ENCODE measurements at places on chromosomes 11 and 22.

DNA sequence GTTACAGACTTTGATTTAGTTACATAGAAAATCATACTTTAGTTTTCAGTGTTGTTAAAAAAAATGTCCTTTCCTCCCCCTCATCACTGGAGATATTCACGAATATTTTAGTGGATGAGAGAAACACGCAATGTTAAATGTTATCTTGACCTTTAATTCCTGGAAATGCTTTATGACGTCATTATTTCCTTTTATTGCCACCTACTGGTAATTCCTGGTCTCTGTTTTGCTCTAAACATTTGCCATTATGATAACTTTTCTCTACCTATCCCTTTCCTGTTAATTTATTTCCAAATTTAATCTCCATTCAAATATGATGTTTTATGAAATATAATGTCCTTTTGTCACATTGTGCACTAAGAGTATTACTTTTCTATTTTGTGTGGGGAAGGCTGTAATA is 770.6 kb downstream of the FAM181B start:
- no peak for DNase-seq

GRCh38 chr11:112811783-112812182 is 149.4 kb upstream of the NCAM1 start:
- DNase-seq = no peak

- no peak for DNase-seq
Measured at GRCh38 chr11:1534682-1535081, 37.4 kb downstream of the DUSP8 start.

- DNase-seq = no peak
Measured at GRCh38 chr11:11089805-11090204, 232.0 kb upstream of the ZBED5 start.

GRCh38 chr11:58905721-58906547 is 33.4 kb upstream of the GLYATL1 start:
- peak; percentile 43 for DNase-seq

GRCh38 chr11:83033371-83033770 is 38.3 kb downstream of the RAB30 start:
- DNase-seq = no peak

DNA sequence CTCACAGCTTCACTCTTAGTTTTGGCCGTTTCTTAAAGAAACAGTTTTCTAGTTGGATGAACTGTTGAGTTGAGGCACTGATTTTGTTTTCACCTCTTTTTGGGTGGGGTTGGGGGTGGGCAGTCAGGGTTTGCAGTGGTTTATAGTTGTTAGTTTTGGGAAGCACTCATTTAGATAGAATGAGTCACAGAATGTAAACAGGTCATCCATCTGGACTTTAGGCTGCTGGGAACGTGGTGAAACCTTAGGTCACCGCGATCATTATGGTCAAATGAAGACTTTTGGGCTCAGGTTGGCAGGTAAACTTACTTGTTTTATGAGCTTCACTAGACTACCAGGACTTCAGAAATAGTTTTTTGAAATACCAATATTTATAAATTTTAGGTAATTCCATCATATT is 48.4 kb downstream of the CSTPP1 start:
- DNase-seq = no peak

- no peak for DNase-seq
Measured at GRCh38 chr11:128318856-128319474, 268.4 kb downstream of the ETS1 start.

DNA sequence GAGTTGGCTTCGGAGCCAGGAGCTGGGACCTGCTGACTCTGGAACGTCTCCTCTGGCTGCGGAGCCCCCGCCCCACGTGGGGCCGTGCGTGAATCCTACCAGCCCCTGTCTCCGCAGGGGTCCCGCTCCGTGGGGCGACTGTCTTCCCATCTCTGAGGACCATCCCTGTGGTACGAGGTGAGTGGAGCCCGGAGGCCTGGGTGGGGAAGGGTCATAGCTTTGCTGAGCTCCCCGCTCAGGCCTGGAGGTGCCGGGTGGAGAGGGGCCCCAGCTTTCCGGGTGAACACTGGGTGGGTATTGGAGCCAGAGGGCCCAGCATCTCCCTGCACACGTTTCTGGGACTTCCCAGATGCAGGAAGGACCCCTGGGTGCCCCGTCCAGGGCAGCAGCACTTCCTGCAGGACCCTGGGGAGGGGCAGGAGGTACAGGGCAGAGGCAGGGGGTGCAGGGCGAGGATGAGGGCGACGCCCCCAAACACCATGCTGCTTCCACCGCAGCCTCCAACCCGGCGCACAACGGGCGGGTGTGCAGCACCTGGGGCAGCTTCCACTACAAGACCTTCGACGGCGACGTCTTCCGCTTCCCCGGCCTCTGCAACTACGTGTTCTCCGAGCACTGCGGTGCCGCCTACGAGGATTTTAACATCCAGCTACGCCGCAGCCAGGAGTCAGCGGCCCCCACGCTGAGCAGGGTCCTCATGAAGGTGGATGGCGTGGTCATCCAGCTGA is 3.8 kb downstream of the MUC5AC start:
- DNase-seq = no peak

GRCh38 chr11:61187505-61188130 is 15.7 kb upstream of the PGA3 start:
- peak; percentile 6 for DNase-seq

DNA sequence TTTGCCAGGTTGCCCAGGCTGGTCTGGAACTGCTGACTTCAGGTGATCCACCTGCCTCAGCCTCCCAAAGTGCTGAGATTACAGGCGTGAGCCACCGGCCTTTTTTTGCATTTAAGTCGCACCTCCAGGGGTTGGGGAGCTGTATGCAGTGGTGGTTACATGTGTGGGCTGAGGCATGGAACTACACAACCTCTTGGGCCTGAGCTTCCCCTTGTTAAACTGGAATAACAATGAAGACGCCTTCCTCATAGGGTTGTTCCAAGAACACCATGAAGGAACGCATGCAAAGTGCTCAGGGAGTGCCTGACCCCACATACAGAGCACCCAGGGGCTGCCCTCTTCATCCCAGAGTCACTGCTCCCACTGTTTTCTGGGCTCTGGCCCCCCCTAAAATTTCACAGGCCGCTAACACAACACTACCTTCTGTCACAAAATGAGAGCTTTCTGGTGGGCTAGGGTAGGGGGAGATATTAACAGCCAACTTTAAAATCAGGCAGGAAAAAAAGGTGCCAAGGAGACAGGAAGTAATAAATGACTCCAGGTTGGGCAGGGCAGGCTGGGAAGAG is 1.3 kb upstream of the FAM118A start:
- no peak for DNase-seq

DNA sequence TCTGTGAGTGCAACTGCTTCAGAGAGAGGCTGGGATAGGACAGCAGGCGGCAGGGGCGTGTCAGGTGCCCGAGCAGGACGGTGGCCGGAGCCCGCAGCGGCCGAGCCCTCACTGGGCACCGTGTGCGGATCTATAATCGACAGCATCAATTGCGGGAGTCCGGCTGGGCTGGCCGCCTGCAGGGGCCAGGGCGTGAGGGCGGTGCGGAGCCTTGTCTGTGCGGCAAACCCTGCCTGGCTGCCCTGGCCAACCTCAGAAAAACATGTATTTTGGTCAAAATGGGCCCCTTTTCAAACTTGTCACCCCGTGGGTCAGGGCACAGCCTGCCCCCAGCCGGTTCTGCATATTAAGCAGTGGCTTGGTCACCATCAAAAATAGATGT is 91.3 kb upstream of the KCNQ1OT1 start:
- no peak for DNase-seq

DNA sequence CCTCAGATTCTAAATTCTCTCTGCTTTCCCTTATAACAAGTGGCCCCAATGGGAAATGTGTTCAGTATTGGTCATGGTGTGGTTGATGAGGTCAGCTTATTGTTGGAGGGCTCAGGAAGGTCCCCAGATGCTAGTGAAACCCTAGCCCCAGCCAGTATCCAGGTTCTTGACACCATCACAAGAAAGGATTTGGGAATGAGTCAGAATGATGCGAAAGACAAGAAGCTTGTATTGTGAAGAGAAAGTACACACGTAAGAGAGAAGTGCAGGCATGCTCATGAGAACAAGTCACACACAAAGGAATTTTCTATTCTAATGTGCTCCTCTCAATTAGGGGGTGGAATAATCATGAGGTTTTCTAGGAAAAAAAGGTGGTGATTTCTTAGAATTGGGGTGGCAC is 34.9 kb upstream of the TRPC6 start:
- DNase-seq = no peak

GRCh38 chr11:120289426-120289825 is 35.7 kb upstream of the TLCD5 start:
- DNase-seq = no peak

- no peak for DNase-seq
Measured at GRCh38 chr22:45882881-45883810, 93.8 kb downstream of the WNT7B start.

DNA sequence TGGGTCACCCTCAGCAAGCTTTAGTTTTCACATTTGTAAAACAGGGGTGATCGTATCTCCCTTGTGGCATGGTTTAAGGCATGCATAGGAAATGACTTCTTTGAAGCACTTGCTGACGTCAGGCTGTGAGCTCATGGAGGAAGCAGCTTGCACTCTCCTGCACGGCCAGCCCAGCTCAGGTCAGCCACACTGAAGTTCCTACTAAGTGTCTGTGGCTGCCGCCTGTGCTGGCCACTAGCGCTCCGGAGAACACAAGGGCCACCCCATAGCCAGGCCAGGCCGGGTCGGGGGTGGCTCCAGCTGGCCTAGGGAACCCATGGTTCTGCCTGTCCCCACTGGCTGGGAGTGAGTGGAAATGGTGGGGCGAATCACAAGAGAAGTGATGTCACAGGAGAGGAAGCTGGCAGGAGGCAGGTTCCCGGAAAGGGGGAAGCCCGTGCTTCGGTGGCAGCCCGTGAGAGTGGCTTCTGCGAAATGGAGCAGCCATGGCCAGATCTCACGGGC is 28.2 kb downstream of the KCTD17 start:
- DNase-seq = no peak

DNA sequence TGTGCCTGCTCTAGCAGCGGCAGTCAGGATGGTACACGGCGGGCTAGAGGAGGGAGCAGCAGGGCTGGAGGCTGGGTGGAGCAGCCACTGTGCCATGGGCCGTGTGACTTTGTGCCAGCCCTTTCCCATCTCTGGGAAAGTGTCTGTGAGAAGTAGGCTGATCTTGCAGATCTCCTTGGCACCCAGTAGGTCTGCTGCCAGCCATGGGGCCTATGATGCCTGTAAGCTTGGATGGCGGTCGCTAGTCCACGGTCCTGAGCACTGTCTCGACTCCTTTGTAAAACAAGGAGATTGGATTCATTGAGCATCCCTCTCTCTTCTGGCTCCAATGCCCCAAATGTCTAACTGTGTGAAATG is 22.6 kb downstream of the AMPD3 start:
- DNase-seq = no peak

DNA sequence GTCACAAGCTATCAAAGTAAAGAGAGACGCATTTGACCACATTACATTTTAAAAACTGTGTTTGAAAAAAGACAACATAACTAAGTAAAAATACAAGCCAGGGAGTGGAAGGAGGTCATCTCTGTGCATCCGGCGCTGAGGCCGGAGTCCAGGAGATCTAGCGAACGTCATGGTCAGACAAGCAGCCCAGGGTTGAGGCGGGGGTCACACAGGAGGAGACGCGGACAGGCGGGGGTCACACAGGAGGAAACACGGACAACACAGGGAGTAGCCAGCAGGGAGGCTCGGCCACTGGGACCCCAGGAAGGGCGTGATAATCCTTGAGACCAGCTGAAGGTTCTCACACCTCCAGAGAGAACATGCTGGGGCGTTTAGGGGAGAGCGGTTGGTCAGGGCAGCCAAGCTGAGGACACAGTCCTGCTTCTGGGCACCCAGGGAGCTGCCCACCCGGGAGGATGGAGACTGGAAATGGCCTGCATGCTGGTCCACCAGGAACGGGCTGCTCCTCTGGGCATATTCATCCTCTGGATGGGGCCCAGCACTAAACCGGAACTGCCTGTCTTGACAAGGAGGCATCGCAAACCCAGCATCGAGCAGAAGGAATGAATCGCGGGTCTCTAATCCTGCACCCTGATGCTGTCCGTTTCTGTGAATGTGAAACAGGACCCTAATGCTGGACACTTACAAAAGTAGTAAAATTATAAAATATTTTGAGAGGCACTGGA is 40.9 kb upstream of the MUC5AC start:
- DNase-seq = no peak

GRCh38 chr22:47278655-47279054 is 516.2 kb downstream of the TBC1D22A start:
- DNase-seq = no peak

GRCh38 chr11:35367491-35367890 is 51.9 kb downstream of the SLC1A2 start:
- no peak for DNase-seq

DNA sequence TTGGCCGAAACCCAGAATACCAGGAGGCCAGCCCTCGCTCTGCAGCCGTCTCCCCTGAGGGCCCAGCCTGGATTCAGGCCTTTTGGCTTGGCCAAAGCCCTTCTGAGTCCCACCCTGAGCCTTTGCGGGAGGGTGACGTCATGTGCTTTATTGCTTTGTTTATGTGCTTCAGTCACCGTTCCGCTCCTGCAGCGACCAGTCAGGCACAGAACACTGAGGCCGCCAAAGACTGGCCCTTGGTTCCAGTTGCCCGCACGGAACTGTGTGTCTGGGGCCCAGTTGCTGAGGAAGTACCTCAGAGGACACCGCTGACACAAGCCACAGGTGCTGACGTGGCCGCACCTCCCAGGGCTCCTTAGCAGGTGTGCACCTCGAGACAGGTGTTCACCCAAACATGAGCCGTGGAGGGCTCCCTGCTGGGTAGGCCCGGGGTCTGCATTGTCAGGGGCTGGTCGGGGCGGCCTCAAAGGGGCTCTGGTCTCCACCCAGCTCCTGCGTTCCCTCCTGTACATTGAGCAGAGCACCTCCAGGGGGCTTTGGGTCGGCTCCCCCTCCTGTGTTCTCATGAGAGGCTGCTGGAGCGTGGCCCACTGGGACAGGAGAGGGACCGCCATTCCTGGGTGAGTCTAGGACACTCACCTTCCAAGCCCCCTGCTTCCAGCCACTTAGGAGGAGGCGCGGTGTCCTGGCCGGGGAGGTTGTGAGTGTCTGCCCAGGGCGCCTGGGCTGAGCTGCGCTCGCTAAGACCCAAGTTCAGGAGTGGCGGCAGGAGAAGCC is 376.8 kb downstream of the TBC1D22A start:
- DNase-seq = no peak

DNA sequence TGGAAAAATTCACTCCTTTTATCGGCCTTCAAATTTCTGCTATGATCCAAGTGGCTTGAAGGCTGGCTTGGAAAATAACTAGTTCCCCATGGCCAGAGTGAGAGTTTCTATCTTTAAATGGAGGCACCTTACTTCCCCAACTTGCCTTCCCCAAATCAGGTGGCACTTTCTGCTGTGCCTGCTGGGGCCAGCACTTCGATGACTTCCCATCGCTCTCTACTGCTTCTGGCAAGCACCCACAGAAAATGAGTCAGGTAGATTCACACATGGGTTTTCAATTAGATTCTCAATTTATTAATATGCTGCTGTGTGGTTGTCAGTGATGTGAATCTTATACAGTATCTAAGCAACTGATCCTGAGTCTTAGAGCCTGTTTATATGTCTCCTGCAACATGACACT is 398.8 kb upstream of the RAG2 start:
- no peak for DNase-seq

GRCh38 chr11:106625566-106625965 is 392.7 kb downstream of the GUCY1A2 start:
- no peak for DNase-seq

- DNase-seq = no peak
Measured at GRCh38 chr11:78800096-78800690, 225.5 kb upstream of the NARS2 start.
